ENCODE measurements at places on chromosomes 13 and 19. TPM values are rescaled to one million over a fixed set of nuclear protein-coding genes. Genes with fewer than 3 reads are reported as not detected.

GRCh38 chr19:17184371-17184841 lies 30.8 kb upstream of the USE1 start:
- DNase-seq, result no peak

DNA sequence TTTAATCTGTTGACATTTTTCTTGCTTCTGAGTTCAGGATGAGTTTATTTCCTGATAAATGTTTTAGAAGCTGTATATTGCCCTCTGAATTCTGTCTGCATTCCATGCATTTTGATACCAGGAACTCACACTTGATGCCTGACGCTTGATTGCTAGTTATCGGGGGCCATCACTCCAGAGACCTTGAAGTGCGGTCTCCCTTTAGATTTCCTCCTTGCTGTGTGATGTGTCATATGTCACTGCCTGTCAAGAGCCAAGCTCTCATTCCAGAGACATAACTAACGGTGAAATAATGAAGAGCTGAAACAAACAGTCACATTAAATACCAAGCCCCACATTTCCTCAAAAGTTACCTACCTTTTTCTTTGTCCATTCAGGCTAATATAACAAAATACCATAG lies 155.5 kb downstream of the TNFSF13B start:
- DNase-seq, result no peak

DNA sequence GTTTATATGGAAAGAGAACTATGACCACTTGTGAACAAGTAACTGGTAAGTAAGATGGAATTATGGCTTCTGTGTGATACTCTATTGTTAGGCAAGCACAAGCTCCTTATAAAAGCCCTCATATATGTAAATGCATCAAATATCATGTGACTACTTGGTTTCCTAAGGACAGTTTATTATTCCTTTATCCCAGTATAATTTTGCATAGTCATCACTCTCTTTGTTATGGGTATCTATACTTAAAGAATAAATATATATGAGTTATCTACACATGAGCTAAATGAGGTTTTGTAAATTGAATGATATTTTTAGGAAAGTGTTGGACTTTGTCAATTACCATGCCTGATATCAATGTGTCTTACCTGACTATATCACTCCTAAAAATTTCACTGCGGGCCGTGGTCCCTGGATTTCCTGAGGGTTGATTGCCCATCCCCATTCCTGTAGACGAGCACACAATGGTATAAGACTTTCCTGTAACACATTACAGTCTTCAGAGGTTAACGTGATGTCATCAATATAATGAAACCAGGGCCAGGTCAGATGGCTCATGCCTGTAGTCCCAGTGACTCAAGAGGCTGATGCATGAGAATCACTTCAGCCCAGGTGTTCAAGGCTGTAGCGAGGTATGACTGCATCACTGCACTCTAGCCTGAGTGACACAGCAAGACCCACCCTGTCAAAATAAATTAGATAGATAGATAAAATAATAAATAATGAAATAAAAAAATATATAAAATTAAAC lies 20.7 kb downstream of the ZNF844 start:
- no peak for DNase-seq

- DNase-seq, result no peak
Measured at GRCh38 chr19:29497241-29497640, 28.6 kb upstream of the VSTM2B start.

DNA sequence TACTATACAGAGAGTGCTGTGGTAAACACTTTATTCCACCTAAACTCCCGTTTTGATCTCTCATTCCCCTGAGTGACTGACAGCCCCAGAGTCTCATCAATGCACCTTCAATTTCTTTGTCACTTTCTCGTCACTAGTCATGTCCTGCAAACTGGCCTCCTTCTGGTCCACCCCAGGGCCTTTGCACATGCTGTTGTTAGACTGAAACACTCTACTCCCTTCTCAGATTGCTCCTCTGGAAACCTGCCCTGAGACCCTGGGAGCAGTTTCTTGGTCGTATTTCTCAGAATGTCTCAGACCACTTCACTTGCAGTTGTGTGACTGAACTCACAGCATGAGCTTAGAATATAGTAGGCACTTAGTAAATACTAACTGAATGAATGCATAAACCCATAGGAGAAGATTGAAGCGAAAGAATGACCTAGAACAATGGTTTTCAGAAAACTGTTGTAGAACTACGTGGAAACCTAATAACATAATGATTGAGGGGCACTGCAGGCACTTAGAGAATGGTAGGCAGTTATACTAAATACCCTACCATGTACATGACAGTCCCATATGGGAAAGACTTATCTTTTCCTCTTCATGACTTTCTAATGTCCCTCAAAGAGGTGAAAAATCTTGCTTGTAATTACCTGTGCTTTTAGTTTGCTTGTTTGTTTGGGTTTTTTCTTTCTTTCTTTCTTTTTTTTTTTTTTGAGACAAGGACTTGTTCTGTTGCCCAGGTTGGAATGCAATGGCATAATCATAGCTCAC lies 144.8 kb downstream of the IER2 start:
- no peak for DNase-seq

- DNase-seq, result no peak
Measured at GRCh38 chr19:42198676-42199439, 18.6 kb downstream of the DEDD2 start.

GRCh38 chr19:38135150-38135998 lies 88.6 kb downstream of the DPF1 start:
- DNase-seq, result no peak

- DNase-seq, result no peak
Measured at GRCh38 chr13:74025369-74025768, 108.8 kb downstream of the KLF12 start.

- DNase-seq, result no peak
Measured at GRCh38 chr13:110200276-110200870, 106.6 kb downstream of the COL4A1 start.

- DNase-seq, result no peak
Measured at GRCh38 chr19:44819246-44819832, 10.4 kb downstream of the BCAM start.

GRCh38 chr19:58319241-58319640 lies 7.6 kb upstream of the ZSCAN22 start:
- no peak for DNase-seq

DNA sequence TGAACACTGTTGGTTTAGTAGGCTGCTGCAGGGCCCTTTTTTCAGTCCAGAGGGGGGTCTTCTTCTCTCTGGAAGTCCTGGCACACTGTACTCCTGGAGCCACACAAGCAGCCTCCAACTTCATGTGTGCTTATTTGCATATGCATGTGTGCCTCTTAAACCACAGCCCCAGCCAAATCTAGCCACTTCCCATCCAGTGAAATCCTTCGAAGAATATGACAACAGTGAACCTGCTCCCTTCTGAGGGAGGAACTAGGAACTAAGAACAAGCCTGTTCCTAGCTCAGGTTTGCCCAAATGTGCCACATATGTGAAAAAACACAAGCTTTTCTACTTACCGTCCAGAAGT lies 348.5 kb downstream of the FOXO1 start:
- DNase-seq, result no peak

The HNRNPUL1 gene
- 114 TPM for total RNA-seq

The FGF21 gene
- not detected for total RNA-seq

The PTGIR gene
- 2.6 TPM for total RNA-seq

The TICAM1 gene
- 7.4 TPM for total RNA-seq

The RHPN2 gene
- total RNA-seq, result 1.8 TPM

The CEBPA gene
- total RNA-seq, result 3.4 TPM

The HPN gene
- 5.6 TPM for total RNA-seq

Measured in Right ventricle myocardium superior (tissue), 1 donor.